ENCODE measurements at places on chromosomes 12 and 14. TPM values are rescaled to one million over a fixed set of nuclear protein-coding genes. Genes with fewer than 3 reads are reported as not detected.
A peak's percentile ranks its signal among the peaks of the same experiment; 100 is the strongest.

Gene MMP14
- total RNA-seq, result 2.6 TPM

Gene CCDC196
- total RNA-seq, result not detected

Gene BBOF1
- total RNA-seq, result 0.23 TPM

Gene ZNF84
- total RNA-seq, result 21.3 TPM

Gene LTBR
- 0.32 TPM for total RNA-seq

Gene PHETA1
- 3.9 TPM for total RNA-seq

Gene SMCO2
- total RNA-seq, result 1.4 TPM

- no peak overlapping the region for H3K27ac ChIP-seq
- DNase-seq, result peak; percentile 19
- H3K4me3 ChIP-seq, result no peak overlapping the region
These were observed 61.3 kb downstream of the C14orf132 start for GRCh38 chr14:96100161-96101064.

DNA sequence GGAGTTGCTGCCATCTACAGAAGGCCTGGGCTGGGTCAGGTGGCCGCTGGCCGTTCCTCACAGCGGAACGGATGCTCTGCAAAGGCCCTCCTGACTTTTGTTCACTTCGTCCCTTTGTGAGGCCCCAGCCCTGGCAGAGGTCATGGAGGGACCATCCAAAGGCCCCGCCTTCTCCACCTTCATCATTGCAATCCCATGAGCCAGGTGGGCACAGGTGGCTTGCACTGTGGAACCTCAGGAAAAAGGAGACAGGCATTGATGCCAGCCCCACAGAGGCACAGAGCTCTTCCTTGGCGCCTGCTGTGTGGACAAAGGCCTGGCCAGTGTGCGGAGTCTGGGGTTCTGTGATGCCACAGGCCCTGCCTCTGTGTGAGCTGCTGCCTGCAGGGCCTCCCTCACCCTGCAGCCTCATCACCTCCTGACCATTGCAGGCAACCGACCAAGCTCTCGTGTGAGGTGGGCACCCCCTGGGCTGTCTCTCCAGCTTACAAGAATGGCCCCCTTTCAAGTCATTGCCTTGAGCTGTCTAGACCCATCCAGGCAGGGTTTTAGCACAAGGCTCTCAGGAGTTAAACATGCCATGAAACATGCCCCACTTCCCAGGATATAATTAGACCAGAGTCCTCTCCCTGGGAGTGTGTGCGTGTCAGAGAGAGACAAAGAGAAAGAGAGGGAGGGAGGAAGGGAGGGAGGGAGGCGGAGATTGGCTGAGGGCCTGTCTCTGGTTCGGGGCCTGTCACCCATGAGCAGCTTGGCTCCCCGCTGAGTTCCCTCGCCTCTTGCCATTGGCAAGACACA, 19.3 kb downstream of the NFKBIA start:
- no peak overlapping the region for H3K4me3 ChIP-seq
- no peaks in the 10 kb centered on the region for H3K36me3 ChIP-seq
- no peak for DNase-seq
- no peaks in the 10 kb centered on the region for H3K27me3 ChIP-seq
- no peaks in the 10 kb centered on the region for H3K4me1 ChIP-seq
- no peak overlapping the region for H3K27ac ChIP-seq

DNA sequence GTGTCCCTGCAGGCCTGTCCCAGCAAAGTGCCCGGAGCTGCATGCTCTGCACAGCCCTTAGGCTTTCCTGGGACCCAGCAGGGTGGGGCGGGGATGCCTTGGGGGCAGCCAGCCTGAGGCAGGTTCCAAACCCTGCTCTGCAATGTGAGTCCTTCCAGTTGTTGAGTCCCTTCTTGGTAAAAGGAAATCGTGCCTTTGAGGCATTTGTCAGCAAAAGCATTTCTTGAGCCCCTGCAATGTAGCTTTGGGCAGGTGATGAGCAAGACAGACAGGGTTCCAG, 38.1 kb upstream of the TRAF3 start:
- DNase-seq, result no peak
- H3K27ac ChIP-seq, result no peak overlapping the region
- no peaks in the 10 kb centered on the region for H3K4me1 ChIP-seq

- H3K36me3 ChIP-seq, result no peaks in the 10 kb centered on the region
- H3K27me3 ChIP-seq, result no peaks in the 10 kb centered on the region
- H3K4me3 ChIP-seq, result no peak overlapping the region
- DNase-seq, result no peak
- no peak overlapping the region for H3K27ac ChIP-seq
These were observed 658.5 kb downstream of the DIO2 start for GRCh38 chr14:79552778-79553177.

- no peak for DNase-seq
- H3K27me3 ChIP-seq, result no peaks in the 10 kb centered on the region
- no peaks in the 10 kb centered on the region for H3K4me1 ChIP-seq
- no peaks in the 10 kb centered on the region for H3K36me3 ChIP-seq
These were observed 152.3 kb downstream of the DIO2 start for GRCh38 chr14:80059041-80059440.

- H3K4me3 ChIP-seq, result no peak overlapping the region
- H3K27ac ChIP-seq, result no peak overlapping the region
- no peak for DNase-seq
- H3K36me3 ChIP-seq, result no peaks in the 10 kb centered on the region
These were observed 183.4 kb downstream of the PTPN11 start for GRCh38 chr12:112602150-112602549.

DNA sequence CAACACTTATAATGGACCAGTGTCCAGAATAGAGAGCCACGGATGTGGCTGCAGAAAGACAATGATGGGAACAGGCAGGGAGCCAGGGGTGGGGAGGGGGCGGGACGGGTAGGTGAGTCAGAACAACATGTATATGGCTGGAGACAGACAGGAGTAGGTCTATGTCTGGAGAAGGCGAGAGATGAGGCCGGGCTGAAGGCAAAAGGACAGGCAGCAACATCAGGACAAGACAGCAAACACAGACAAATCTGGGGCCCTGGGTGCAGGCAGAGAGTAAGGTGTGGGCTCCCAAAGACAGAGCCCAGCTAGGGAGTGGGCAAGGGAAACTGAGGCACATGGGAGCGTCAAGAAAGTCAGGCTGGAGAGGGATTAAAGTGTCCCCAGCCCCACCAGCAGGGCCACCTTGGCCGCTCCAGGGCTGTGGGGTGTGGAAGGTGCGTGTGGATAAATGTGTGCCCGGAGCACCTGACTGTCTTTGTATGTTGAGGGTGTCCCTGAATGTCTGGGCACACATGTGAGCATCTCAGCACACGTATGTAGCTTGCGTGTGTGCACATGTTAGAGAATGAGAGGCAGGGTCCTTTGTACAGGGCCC, 44.1 kb downstream of the FAM222A start:
- no peak overlapping the region for H3K4me3 ChIP-seq
- DNase-seq, result no peak

GRCh38 chr12:49866859-49867569, 24.1 kb upstream of the BCDIN3D start:
- no peak overlapping the region for H3K27ac ChIP-seq
- no peaks in the 10 kb centered on the region for H3K36me3 ChIP-seq
- no peaks in the 10 kb centered on the region for H3K4me1 ChIP-seq
- DNase-seq, result peak; percentile 59
- no peak overlapping the region for H3K4me3 ChIP-seq
- H3K27me3 ChIP-seq, result no peaks in the 10 kb centered on the region

- no peaks in the 10 kb centered on the region for H3K36me3 ChIP-seq
- H3K4me1 ChIP-seq, result peaks cover 17% of the 10 kb centered on the region
- no peak for DNase-seq
- H3K27ac ChIP-seq, result no peak overlapping the region
- peaks cover 5% of the 10 kb centered on the region for H3K27me3 ChIP-seq
These were observed 148.0 kb downstream of the SLC38A4 start for GRCh38 chr12:46677749-46678148.

- H3K27me3 ChIP-seq, result peaks cover 9% of the 10 kb centered on the region
- DNase-seq, result no peak
- no peaks in the 10 kb centered on the region for H3K36me3 ChIP-seq
- no peak overlapping the region for H3K27ac ChIP-seq
These were observed 119.6 kb downstream of the LLPH start for GRCh38 chr12:66010787-66011547.

DNA sequence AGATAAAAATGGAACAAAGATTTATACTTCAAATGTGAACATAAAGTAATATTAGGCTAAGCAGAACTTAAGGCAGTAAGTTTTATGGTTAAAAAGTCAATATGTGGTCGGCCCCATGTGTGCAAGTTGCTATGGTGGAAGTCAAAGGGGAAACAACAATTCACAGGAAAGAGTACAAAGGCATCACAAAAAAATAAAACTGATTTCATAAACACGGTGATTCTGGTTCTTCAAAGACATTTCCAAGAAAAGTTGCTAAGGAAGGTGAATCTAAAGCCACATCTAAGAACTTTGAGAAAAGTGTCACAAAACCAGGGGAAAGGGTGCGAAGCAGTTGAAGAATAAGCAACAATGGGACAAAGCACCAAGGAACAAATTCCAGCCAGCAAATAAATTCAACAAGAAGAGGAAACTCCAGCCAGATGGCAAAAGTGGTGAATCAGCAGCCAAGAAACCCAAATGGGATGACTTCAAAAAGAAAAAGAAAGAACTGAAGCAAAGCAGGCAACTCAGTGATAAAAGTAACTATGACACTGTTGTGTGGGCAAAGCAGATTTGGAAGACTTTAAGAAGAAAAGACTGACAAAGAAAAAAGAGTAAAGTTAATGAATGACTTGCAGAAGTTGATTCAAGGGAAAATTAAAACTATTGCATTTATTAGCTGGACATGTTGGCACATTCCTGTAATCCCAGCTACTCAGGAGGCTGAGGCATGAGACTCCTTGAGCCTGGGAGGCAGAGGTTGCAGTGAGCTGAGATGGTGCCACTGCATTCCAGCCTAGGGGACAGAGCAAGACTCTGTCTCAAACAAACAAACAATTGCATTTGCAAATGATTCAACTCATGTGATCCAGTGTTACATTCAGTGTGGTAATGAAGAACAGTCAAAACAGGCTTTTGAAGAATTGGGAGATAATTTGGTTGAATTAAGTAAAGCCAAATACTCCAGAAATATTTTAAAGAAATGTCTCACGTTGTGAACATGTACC, 19.5 kb downstream of the PTGDR start:
- H3K4me1 ChIP-seq, result peaks cover 34% of the 10 kb centered on the region
- no peak for DNase-seq

DNA sequence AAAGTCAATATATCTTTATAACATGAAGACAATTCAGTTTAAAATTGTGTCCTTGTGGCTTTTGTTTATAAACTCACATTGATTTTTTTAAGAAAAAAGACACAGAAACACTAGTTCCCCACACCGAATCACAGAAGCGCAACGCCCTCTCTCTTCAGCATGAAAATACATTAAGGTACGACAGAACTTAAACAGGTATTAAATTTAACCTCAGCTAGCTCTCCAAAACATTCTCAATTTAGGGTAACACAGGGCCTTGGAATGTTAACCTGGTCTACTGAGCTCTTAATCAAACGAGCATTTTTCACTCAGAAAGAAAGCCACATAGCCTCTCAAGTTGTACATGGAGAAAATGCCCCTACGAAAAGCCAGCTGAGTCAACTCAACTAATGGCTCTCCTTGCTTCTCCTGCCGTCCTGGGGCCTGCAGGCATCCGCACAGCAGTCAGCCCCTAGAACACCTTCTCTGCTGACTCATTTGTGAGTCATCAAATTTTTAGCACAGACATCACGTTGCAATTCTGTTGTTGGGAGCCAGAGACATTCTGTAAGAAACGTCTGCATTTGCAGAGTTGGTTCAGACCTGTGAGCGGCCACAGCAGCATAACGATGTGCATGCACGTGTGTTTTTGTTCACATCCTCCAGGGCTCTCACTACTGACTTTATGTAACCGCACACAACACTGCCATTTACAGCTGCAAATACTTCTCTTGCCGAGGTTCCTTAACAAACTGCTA, 141.6 kb downstream of the ITPR2 start:
- H3K27ac ChIP-seq, result no peak overlapping the region
- no peak overlapping the region for H3K4me3 ChIP-seq
- no peak for DNase-seq
- H3K27me3 ChIP-seq, result no peaks in the 10 kb centered on the region
- H3K36me3 ChIP-seq, result peaks cover 40% of the 10 kb centered on the region
- H3K4me1 ChIP-seq, result peaks cover 3% of the 10 kb centered on the region

GRCh38 chr14:72856530-72857266, 37.2 kb downstream of the DPF3 start:
- no peak overlapping the region for H3K4me3 ChIP-seq
- H3K36me3 ChIP-seq, result no peaks in the 10 kb centered on the region
- no peak for DNase-seq
- no peak overlapping the region for H3K27ac ChIP-seq

GRCh38 chr14:61326847-61327246, 5.5 kb downstream of the PRKCH start:
- H3K27me3 ChIP-seq, result no peaks in the 10 kb centered on the region
- DNase-seq, result no peak
- H3K4me1 ChIP-seq, result peaks cover 61% of the 10 kb centered on the region
- peak overlapping the region; percentile 86 for H3K27ac ChIP-seq
- peaks cover 58% of the 10 kb centered on the region for H3K36me3 ChIP-seq
- H3K4me3 ChIP-seq, result peak overlapping the region; percentile 76

DNA sequence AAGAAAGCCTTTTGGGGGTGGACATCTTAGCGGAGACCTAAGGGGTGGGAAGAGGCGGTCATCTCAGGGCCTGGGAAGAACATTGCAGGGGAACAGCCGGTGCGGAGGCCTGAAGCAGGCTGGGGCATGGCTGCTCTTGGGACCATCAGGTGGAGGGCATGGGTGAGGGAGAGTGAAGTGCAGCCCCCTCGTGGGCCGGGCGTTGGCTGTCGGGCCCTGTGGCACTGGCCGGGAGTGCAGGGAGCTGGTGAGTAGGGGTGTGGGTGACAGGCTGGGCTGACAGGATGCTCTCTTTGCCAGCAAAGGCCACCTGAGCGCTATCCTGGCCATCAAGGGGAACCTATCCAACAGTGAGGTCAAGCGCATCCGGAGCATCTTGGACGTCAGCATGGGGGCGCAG, 11.7 kb downstream of the TNFAIP2 start:
- H3K27me3 ChIP-seq, result no peaks in the 10 kb centered on the region
- no peak overlapping the region for H3K27ac ChIP-seq
- no peak for DNase-seq
- H3K36me3 ChIP-seq, result no peaks in the 10 kb centered on the region

DNA sequence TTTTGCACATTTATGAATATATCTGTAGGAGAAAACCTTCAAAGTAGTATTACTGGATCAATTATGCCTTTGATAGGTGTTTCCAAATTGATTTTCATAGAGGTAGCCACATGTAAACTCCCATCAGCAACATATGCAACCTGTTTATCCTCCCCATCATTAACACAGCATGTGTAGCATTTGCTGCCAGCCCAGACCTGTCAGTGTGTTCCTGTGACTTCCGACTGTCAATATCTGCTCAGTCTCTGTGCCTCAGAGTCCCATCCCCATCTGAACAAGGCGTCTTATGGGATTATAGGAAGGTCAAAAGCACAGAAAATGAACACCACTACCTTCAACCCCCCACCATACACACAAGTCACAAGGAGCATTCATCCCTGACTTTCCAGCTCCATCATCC, 9.5 kb upstream of the CAPRIN2 start:
- no peaks in the 10 kb centered on the region for H3K36me3 ChIP-seq
- peaks cover 29% of the 10 kb centered on the region for H3K27me3 ChIP-seq
- DNase-seq, result no peak
- no peak overlapping the region for H3K27ac ChIP-seq
- H3K4me1 ChIP-seq, result no peaks in the 10 kb centered on the region

- peak overlapping the region; percentile 88 for H3K27ac ChIP-seq
- H3K27me3 ChIP-seq, result no peaks in the 10 kb centered on the region
- no peak for DNase-seq
These were observed 697 bp downstream of the ATP6V0A2 start for GRCh38 chr12:123712780-123713319.

GRCh38 chr12:106271575-106272505, 24.0 kb upstream of the CKAP4 start:
- H3K27me3 ChIP-seq, result peaks cover 6% of the 10 kb centered on the region
- H3K4me1 ChIP-seq, result peaks cover 36% of the 10 kb centered on the region
- H3K27ac ChIP-seq, result no peak overlapping the region
- H3K36me3 ChIP-seq, result no peaks in the 10 kb centered on the region
- no peak overlapping the region for H3K4me3 ChIP-seq
- no peak for DNase-seq
